CD14-positive monocyte (primary cell): ENCODE measurements at places on chromosomes 6 and 20.

- DNase-seq = no peak
Measured at GRCh38 chr6:49890988-49891387, 24.7 kb upstream of the CRISP1 start.

GRCh38 chr6:15336900-15337560 is 91.2 kb downstream of the JARID2 start:
- DNase-seq = no peak

DNA sequence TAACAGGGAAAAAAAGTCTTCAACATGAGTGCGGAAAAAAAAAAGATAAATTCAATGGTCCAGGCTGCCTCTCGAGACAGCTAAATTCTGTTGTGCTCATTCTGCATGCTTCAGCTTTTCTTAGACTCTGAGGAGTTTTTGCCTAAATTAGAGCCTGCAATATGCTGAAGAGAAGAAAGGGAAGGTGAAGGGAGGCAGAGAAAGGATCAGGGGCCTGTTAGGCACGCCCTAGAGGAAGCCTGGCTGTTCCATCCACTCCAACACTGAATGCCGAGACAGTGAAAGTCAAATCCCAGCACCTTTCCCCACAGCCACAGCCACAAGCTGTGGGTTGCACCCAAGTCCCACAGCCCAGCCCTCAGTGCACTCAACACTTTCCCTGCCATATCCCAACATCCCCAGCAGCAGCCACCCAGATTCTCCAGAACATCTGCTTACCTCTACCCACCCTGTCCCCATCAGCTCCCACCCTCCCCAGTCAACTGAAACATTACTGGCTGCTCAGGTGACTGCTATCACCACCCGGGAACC is 37.3 kb downstream of the PREX1 start:
- DNase-seq = no peak

DNA sequence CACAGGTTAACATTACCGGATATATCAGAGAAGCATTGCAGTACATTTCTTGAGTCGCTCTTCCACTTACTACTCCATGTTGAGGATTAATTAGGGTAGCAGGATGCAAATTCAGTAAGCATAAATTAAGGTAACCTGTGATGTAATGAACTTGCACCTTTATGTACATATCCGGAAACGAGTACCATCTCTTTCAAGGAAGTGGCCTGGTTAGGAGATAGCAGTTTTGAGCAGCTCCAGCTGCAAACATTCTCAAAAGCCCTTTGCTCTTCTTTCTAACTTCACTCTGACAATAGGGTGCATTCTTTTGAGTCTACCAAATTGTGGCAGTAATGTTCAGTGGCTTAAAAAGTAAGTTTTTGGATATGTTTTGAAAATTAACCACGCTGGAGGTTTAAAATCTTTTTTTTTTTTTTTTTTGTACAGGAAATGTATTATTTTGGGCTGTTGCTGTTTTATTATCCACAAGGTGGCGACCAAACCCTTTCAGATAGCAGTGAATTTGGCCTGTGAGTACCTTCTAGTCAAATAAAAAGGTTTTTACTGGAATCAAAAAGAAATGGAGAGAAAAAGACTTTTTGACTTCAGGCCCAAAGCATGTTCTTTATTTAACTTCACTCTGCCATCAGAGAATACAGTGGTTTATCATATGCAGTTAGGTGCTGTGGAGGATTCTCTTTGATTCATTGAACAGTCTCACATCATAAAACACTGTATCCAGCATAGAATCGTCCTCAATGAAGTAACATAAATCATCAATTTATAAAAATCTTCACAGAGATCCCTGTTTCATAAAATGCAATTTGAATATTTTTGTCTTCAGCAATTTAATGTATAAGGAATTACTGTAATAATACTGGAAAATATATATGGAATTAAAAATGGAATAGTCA is 8.9 kb downstream of the FAM217B start:
- DNase-seq = peak; percentile 49

GRCh38 chr6:111628142-111628850 is 22.6 kb upstream of the TRAF3IP2 start:
- no peak for DNase-seq
